ENCODE measurements at places on chromosomes 7 and 10. TPM values are rescaled to one million over a fixed set of nuclear protein-coding genes. Genes with fewer than 3 reads are reported as not detected.

The HSPA12A gene
- total RNA-seq = 11.0 TPM

The PDGFA gene
- total RNA-seq = 34.1 TPM

DNA sequence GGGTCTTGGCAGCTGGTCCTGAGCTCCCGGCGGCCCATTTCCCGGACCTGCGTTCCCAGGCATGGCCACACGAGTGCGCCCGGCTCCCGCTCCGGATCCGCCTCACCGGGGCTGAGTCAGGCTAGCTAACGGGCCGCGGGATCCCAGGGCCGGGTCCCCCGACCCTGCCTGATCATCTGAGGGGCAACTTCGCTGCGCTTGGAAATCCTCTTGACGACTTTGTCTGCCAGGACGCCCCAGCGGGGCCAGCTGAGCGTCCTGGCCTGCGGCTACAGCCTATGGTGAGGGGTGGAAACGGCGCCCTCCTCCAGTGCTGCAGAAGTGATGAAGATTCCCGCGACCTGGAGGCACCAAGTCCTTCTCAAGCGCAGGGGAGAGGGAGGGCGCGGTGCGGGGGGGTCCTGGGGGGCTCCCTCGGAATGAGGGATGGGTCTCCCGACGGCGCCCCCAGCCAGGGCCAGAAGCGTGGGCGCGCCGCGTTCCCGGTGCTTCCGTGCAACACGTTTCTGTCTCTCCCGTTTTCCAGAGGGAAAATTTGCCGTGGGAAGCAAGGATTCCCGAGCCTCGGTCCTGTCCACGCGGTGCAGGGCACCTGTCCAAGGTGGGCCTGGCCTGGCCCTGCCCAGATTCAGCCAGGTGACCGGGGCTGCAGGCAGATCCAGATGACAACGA is 212.4 kb downstream of the CCSER2 start:
- peak; percentile 76 for DNase-seq

- DNase-seq = peak; percentile 4
Measured at GRCh38 chr10:23291551-23292334, 52.9 kb downstream of the C10orf67 start.

DNA sequence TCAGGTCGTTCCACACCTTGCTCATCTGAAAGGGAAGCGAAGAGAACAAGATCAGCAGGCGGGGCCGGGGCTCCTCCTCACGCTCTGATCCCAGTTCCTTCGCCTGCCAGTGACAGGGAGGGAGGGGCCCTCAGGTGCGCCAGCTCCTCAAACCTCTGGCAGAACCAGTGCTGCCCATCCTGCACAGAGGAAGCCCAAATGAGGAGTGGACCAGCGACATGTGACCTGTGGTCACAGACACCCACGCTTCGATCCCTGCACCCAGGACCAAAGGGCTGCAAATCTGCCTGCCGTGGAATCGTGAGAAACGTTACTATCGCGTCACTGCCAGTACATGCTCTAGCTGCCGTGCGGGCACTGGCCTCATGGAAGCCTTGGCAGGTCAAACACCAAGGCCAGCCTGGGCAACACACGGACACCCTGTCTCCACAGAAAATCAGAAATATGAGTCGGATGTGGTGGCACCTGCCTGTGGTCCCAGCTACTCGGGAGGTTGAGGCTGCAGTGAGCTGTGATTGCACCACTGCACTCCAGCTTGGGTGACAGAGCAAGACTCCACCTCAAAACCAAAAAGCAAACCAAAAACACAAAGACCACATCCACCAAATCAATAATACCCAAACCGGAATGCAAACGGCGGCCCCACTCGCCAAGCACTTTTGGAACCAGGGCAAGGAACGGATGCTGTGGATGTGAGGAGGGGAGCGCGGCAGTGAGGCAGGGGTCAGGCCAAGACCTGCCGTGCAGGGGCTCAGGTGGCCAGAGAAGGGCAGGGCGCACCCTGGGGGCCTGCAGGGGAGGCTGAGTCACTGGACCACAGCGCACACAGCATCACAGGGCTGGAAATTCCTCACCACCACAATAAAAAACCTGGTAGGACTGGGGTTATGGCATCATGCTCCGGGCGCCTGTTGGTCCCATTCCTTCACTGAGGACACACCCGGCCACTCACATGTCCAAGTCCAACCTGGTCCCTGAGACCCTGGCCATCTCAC is 13.4 kb downstream of the NUDT1 start:
- peak; percentile 81 for DNase-seq

DNA sequence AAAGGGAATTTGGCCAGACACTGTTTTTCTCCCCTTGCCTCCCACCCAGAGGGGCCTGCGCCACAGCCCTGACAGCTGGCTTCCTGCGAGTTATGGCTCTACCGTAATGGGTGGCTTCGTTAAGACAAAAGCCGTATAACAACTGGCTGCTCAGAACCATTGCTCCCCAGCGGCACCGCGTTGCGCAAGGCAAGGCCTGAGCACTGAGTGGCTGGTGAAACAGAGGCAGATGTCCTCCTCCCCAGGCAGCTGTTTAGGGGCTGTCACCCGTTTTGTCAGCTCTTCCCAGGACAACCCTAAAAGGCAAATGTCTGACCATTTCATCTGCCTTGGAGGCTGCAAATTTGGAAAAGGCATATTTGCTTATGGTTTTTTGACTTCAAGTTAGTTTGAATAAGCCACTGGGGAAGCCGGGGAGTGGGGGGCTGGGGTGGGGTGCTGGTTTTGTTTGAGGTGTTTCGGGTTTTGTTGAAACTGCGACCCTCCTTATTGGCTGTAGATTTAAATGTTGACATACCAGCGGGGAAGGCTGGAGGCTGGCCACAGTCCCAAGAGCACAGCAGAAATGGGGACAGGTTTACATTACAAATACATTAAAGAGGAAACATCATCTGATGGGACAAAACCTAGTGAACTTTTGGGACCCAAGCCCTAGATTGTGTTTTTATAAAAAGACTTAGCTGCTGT is 681 bp upstream of the SPOCK2 start:
- DNase-seq = no peak

- no peak for DNase-seq
Measured at GRCh38 chr7:90605055-90605454, 8.9 kb downstream of the CDK14 start.

GRCh38 chr10:7153750-7154149 is 257.1 kb downstream of the SFMBT2 start:
- DNase-seq = peak; percentile 14

The WASL gene
- total RNA-seq = 11.0 TPM

DNA sequence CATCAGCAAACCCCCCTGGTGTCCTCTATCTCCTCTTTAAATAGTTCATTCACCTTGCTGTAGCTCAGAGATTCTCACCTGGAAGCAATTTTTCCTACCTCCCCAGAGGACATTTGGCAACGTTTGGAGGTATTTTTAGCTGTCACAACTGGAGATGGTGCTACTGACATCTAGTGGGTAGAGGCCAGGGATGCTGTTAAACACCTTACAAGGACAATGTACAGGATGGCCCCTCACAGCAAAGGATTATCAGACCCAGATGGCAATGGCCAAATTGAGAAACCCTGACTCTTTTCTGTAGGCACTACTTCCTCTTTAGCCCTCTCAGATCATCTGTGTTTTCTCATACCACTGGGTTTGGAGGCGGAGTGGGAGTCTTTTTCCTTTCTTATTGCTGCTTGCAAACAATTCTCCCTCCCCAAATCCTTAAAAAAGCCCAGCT is 13.2 kb upstream of the TRA2A start:
- DNase-seq = peak; percentile 68

GRCh38 chr10:60389413-60390025 is at the start of gene ANK3:
Gene ANK3, minus strand, starts transcription at chr10:60389875. Its CDS starts 337 bp downstream, at chr10:60389538.
- DNase-seq = no peak

DNA sequence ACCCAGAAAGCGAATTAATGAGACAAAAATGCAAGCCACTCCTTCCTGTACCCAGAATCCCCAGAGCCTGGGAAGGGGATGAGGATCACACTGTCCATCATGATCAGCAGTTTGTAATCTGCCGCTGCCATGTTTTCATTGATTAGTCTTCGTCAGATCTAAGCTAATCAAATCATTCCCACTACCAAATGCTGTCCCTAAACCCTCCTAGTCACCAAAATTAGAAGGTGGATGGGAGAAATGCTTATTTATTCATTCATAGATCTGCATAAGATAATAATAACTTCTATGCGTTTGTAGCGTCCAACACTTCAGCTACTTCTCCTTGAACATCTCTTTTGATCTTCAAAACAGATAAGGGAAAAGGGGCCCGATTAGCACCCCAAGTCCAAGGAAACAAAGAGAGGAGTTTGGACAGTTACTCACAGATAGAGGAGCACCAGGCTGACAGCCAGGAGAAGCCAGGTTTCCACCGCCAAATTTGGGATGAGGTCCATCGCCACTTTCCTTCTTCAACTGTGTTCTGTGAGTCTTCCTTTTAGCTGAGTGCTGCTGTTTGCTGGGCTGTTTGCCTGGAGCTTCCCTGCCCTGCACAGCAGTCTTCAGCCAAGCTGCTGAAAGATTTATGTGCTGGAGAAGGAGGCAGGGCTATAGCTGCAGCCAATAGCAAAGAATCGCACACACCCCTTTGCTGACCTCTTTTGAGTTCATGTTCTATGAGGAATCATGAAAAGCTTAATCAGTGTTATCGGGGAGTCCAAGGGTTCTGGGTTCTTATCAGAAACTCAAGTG is at the start of gene CYP3A5:
TSS of gene CYP3A5 (minus strand) at position 597 of the 792 bp plus-strand sequence. CDS start at position 497, 100 bp downstream.
- peak; percentile 56 for DNase-seq
